ENCODE measurements at places on chromosomes 11 and 22.

DNA sequence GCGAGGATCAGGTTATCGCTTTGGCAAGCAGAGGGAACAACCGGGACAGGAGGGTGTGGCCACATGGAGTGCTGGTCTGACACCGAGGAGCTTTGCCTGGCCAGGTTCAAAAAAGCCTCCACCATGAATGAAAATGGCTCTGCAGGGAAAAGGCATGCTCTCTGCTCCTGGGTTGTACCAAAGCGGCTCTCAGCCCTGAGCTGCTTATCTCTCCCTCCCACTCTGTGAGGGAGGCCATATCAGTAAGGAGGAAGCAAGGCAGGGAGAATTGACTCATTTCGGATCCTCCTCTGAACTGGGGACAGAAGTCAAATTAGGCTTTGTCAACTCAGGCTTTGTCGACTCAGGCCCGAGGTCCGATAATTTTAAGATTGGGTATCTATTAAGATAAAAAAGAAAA, 82.9 kb upstream of the CRTAM start:
- peak; percentile 94 for DNase-seq

DNA sequence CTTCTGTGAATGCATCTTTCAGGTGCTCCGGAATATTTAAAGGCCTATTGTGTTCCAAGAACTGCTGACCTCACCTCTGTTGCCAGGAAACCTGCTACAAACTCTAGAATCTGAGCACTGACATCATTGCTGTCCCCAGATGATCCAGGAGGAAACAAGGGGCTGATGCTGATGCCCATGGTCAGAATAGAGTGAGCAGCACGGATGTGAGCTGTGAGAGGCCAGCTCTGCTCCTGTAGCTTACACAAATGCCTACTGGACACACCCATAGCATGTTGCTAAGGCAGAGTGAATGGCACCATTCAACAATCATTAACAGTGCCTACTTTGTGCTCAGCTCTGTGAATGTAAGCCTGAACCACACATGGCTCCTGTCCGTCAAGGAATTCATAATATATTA, 276.7 kb upstream of the API5 start:
- no peak for DNase-seq

DNA sequence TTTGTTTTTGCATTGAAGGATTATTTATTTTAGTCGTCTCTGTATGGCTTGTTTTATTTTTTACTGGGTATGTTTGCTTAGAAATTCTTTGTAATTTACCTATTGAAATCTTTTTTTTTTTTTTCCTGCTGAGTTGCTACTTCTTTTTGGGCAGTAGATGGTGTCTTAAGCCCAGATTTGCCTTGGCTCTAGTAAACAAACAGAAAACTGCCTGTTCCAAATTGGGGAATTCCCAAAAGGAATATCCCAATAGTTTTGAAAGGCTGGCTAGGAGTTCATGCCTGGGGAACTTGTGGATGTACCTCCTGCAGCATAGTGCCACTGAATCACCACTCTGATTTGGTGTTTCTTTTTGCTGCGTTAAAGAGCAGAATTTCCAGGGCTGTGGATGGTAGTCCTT, 17.7 kb downstream of the PAMR1 start:
- DNase-seq = no peak

GRCh38 chr22:46614025-46614931, 5.9 kb upstream of the GRAMD4 start:
- no peak for DNase-seq
